ENCODE measurements at places on chromosomes 2 and 18.
A peak's percentile ranks its signal among the peaks of the same experiment; 100 is the strongest.

GRCh38 chr2:240911641-240912265, 5.6 kb downstream of the CROCC2 start:
- no peak for DNase-seq

DNA sequence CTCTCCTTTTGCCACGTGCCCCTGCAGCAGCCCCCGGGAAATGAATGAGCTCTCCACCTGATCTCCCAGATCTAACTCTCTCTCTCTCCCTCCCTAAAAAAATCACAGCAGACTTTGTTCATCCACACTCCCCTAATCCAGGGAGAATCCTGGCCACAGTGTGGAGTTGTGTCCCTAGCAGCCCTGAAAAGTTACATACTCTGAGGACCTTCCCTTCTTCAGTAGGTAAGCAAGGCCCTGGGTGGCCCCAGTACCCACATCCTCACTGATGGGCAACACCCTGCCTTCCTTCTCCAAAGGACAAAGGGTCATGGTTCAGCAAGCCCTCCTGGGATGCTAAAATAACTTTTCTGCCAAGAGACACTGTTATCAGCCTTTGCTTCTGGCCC, 76.9 kb upstream of the GLI2 start:
- DNase-seq, result no peak

DNA sequence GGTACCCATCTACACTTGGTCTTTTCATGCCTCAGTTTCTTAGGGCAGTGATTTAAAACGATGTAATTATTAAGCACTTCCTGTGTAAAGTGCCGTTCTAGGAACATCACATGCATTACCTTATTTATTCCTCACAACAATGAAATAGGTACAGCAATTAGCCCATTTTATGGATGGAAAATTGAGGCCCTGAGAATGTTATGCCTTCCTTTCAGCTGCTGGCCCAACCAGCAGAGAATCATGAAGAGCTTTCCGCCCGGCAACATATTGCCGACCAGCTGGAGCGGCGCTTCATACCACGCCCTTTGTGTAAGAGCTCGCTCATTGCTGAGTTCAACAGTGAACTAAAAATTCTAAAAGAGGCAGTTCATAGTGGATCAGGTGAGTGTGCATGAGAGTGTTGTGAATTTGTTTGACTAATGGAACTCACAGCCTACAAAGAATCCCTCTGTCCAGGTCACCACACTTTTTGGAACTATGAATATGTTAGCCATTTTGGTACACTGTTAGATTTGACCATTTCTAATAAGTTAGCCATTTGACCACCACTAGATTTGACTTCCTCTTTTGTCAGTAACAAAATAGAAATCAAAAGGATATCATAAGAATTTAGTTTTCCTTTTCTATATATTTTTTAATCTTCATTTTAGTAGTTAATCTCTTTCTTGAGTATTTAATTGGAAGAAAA, 25.6 kb upstream of the RPE start:
- DNase-seq, result no peak

GRCh38 chr2:237665713-237666143, 38.3 kb downstream of the LRRFIP1 start:
- no peak for DNase-seq

- no peak for DNase-seq
Measured at GRCh38 chr18:76557026-76557575, 62.1 kb upstream of the ZNF516 start.

- no peak for DNase-seq
Measured at GRCh38 chr2:241908686-241909420, 39.3 kb downstream of the RTP5 start.

GRCh38 chr2:228777855-228778355, 493.2 kb downstream of the PID1 start:
- no peak for DNase-seq

DNA sequence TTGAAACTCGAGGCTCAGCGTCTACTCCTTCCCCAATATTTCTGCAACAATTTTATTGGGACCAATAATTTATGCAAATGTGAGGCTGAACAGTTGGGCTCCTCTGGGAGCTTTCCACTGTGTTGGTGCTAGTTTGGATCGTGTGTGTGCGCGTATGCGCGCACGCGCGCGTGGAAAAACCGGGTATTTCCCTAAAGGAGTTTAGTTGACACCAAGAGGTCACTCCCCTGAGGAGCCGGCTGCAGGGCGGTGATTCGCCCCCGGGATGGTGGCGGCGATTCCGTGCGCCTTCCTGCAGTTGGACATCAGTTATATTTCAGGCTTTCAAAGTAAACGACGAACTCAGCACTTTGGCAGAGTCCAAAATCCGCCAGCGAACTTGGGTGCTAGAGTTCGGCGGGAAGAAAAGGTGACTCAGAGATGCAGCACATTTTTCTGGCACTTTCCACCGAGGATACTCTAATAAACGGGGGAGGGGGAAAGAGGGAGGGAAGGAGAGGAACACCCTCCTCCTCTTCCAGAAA, 186.5 kb upstream of the FANCL start:
- no peak for DNase-seq

DNA sequence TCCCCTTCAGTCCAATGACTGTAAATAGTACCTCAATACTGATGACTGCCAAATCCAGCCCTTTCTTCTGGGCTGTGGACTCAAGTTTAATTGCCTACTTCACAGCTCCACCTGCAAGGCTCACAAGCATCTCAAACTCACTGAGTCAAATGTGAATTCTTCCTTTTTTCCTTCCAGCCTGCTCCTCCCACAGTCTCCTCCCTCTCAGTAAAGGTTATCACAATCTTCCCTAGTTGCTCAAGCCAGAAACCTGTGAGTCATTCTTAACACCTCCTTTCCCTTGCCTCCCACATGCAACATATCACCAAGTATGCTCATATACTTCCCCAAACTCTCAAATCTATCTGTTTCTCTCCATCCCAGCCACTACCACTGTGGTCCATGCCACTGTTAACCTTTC, 3.7 kb upstream of the MFSD6 start:
- no peak for DNase-seq

GRCh38 chr2:222701721-222702131, 30.3 kb downstream of the MOGAT1 start:
- no peak for DNase-seq

- DNase-seq, result no peak
Measured at GRCh38 chr18:36736094-36736493, 92.7 kb downstream of the TPGS2 start.

DNA sequence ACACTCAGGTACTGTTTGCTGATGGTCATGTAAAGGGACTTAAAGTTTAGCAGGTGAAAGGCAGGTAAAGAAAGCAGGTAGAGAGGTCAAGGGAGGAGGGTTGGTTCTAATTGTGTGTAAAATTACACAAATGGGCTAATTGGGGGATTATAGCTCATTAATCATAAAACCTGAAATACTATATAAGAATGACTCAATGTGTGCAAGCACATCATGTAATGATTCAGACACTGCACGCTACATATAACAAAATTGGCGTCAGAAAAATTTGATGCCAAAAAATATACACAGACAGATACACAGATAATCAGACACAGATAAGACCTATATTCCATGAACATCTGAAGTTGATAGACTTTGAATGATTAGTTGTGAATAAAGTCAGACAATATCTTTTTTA, 120.7 kb upstream of the LMAN1 start:
- no peak for DNase-seq

GRCh38 chr2:190582019-190582418, 47.5 kb upstream of the NEMP2 start:
- no peak for DNase-seq

DNA sequence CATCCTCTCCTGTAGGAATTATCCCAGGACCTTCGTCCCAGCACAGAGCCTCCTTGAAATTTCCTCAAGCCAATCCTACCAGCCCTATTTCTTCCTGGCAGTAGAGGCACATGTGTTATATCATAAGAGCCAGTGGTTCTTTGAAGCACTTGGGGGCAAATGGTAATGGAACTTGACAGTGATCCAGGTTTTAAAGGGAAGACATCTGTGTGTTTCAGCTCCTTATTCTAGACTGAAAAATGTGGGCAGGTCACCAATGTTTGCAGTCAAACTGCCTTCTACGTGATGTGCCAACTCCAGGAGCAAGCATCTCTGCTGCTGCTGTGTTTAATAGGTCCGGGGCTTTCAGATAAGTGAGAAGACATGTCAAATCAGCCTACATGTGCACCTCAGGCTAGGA, 157.1 kb downstream of the GALNT14 start:
- peak; percentile 12 for DNase-seq

DNA sequence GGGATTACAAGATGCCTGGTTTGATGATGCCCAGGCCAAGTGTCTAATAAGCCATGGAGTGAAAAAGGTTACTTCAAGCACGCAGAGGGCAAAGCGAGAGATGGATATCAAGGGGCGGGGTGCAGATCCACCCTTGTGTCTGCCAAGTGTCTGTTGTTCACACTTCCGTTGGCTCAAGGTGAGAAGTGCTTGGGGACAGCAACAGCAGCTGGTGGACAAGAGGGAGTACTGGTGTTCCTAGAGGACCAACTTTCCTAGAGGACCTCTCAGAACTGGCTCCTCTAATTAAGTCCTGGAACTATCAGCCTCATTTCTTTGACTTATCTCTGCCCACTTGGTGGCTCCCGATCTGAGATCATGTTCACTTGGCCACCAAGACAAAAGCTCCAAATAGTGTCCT, 299.1 kb downstream of the PRKCE start:
- no peak for DNase-seq

- peak; percentile 92 for DNase-seq
Measured at GRCh38 chr18:21111346-21112139, at the start of gene ROCK1. Gene ROCK1 (minus strand): TSS chr18:21111813. CDS start chr18:21110910, 903 bp downstream.

DNA sequence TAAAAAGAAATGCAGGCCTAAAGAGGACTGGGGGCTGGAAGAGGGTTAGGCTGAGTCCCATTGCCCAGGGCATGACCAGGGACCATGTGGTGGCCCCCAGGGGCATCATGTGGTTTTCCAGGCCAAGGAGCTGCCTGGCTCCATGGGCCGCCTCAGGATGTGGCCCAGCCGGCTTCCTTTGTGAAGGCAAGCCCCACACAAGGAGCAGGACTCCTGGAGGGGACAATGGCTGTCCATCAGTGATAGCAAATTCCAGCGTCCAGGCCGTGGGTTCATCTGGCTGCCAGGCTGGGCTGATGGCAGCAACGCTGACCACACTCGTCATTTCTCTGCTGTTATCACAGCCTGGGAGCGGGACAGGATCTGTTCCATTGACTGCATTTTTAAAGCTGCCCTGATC, 82.5 kb downstream of the GBX2 start:
- DNase-seq, result no peak

DNA sequence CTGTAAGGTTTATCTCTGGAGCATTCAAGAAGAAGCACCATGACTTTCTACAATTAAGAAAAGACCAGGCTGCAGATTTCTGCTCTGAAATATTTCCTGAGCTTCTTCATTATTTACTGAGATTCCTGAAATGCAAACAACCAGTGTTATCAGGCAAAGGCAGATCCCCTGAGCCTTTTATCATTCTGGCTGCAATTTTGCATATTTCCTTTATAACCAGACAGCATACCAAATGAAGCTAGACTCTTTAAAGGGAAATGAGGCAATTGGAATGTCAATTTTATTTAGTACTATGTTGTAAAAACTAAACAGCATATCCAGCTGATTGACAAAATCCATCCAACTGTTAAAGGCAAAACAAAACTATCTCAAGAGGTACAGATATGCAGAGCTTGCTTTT, 372.5 kb downstream of the RIT2 start:
- no peak for DNase-seq

GRCh38 chr2:69180974-69181373, 168.0 kb downstream of the ANTXR1 start:
- DNase-seq, result no peak

GRCh38 chr18:21769206-21769605, 28.6 kb downstream of the MIB1 start:
- no peak for DNase-seq

DNA sequence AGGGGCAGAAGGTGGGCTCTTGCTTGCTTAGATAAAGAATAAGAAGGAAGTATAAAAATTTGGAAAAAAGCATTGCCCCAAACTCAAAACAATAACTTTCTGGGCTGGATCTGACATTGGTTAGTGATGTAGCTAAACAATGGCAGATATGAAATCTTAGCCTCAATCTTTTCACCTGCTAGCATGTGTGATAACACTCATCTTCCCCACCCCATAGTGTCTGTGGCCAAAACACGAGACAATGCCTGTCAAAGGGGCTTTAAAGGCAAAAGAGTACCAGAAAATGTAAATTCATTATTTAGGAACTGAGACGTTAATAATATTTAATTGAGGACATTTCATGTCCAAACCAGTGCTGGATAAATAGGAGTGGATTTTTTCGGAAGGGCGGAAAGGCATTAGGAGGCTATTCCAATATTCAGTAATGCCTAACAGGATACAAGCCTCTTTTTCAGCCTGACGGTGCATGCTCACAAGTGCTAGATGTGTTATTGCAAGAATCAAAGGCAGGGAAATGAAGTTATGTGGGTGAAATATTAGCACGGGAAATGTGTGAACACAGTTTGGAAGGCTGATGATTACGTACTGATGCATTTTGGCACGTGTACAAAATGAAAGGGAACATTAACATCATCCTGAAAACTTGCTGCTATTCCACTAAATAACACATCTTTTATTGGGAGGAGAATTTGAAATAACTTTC, 395.7 kb downstream of the GALR1 start:
- no peak for DNase-seq

GRCh38 chr2:229370509-229370908, 99.4 kb upstream of the PID1 start:
- no peak for DNase-seq

DNA sequence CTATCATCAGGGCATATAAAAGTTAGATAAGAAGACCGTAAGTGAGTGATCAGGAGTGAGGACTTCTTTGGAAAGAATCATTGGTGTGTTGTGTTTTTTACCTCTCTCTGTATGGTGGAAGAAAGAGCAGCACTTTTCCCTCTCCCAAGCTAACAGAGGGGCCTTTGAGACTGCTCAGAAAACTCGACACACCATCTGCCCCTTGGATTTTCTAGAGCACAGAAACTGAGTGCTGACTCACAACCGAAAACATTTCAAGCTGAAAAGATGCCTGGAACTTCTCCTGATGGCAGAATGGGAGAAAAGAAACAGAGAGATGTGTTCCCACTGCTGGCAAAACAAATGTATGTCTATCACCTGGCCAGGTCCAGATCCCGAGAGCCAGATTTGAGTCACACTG, 156.6 kb downstream of the DNAH7 start:
- no peak for DNase-seq

- no peak for DNase-seq
Measured at GRCh38 chr2:155755481-155755880, 577.0 kb downstream of the NR4A2 start.

GRCh38 chr2:17933256-17933655, 54.8 kb downstream of the KCNS3 start:
- DNase-seq, result no peak

GRCh38 chr2:180690611-180691010, 289.8 kb upstream of the UBE2E3 start:
- no peak for DNase-seq

GRCh38 chr2:105573490-105573889, 171.2 kb upstream of the NCK2 start:
- no peak for DNase-seq

GRCh38 chr2:204321910-204322751, 223.1 kb upstream of the PARD3B start:
- no peak for DNase-seq
